Stimulated activated CD8-positive, alpha-beta memory T cell treated with anti-CD3 and anti-CD28 coated beads, Interleukin-4, amount 100 ng/mL, for 48 hours (primary cell): ENCODE measurements at places on chromosomes 12 and 14.

- no peak for DNase-seq
These were observed 141.4 kb downstream of the PHLDA1 start for GRCh38 chr12:75890141-75890540.

- DNase-seq: no peak
These were observed 140.8 kb upstream of the NEDD1 start for GRCh38 chr12:96766232-96766631.

DNA sequence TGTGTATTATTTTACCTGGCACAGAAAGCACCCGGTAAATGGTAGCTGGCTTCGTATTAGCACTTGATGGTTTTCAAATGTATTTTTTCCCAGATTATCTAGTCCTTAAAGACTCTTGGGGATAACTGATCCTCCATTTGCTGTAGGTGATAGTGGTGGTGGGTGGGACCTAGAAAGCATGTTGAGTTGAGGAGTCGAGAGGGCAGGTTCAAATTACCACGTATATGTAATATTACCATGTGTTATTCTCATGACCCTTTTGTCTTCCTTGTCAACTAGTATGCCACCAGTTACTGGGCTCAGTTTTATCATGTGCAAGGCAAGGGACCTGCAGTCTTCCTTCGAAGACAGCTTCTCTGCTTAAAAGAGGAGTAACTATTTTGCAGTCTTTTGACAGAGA is 1.8 kb downstream of the GLRX5 start:
- DNase-seq: no peak

DNA sequence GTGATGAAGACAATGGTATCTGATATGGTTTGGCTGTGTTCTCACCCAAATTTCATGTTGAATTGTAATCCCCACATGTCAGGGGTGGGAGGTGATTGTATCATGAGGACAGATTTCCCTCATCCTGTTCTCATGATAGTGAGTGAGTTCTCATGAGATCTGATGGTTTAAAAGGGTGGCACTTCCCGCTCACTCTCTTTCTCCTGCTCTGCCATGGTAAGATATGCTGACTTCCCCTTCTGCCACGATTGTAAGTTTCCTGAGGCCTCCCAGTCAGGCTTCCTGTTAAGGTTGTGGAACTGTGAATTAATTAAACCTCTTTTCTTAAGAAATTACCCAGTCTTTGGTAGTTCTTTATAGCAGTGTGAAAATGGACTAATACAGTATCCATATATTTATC is 25.6 kb upstream of the PTHLH start:
- no peak for DNase-seq

- DNase-seq: no peak
These were observed 358.6 kb downstream of the DUSP6 start for GRCh38 chr12:88993651-88994050.

DNA sequence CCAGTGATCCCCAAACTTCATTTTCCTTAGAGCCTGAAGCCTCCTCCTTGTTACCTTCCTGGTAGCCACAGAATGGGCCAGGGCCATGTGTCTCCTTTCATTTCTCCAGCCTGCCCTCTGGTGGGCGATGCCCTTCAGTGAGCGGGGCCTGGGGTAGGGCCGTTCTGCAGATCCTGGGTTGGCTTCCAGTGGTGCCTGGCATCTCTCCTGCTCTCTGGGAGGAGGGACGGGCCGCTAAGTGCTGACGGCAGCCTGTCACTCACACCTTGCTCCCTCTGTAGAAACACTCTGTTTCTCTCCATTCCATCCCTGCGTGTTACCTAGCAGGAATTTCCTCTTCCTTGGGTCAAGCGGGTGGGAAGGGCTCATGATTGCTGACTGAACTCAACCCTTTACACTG is 232.1 kb downstream of the CACNA1C start:
- DNase-seq: peak; percentile 71
